Mucosa of gallbladder (tissue), 1 donor: ENCODE measurements at places on chromosomes 1 and 21. TPM values are rescaled to one million over a fixed set of nuclear protein-coding genes. Genes with fewer than 3 reads are reported as not detected.

Gene CRABP2
- 3.5 TPM for total RNA-seq

DNA sequence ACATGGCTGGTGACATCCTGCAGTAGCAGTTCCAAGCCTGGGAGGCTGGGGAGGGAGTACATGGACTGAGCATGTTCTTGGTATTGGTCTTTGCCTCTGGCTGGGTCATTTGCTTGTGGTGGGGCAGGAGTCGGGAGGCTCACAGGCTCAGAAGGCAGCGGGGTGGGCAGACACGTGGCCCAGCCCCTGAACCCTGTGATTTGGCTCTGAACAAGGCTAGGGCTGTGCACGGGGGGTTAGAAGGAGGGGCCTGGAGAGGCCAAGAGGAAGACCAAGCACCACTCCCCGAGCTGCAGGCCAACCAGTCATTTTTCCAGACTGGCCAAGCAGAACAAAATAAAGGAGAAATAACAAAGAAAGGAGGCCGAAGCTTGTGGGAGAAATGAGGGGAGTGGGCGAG, 9.7 kb upstream of the PRELP start:
- DNase-seq: no peak

- no peak for DNase-seq
Observed at GRCh38 chr21:35927262-35927661, 133.1 kb downstream of the SETD4 start.

GRCh38 chr1:39268112-39268581, 63.7 kb downstream of the MACF1 start:
- peak; percentile 59 for DNase-seq

Gene ACTN2
- total RNA-seq: 5.0 TPM

DNA sequence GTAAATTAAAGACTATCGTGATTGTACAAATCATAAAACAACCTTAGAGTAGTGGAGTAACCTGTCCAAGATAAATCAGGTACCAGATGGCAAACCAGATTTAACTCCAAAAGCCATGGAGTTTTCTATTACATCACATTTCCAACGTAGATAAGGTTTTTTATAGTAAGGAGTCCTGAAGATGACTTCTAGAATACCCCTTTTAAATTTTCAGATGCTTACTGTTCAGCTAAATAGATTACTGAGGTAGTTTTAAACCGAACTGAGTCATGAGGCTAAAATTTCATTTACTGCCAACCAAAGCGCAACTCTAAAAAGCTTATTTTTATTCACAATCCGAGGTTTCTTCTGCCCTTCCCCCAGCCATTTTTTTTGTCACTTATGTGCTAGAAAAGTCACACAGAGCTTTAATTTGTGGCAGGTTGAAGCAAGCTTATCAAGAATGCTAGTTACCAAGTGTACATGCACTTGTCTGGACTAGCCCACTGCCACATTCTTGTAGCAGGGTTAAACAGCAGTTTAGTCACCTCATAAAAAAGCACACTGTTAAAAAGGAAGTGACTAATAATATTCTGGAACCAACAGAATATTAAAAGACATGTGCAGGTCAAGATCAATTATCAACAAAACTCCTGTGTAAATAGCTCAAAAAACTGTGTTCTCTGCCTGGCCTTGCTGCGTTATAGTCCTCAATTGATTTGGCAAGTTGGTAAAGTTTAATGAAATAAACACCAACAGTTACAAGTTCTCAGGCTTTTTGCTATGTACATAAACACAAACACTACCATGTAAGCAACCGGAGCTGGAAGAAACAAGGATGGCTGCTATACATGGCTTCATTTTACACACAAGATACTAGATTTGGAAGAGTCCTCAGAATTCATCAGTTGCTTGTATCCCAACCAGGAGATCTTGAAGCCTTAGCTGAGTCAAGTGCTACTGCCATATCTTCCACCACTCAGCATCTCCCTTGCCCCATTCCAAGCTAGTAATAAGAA, 180.3 kb upstream of the DMRTA2 start:
- no peak for DNase-seq
